ENCODE measurements at places on chromosomes 11 and 22.

DNA sequence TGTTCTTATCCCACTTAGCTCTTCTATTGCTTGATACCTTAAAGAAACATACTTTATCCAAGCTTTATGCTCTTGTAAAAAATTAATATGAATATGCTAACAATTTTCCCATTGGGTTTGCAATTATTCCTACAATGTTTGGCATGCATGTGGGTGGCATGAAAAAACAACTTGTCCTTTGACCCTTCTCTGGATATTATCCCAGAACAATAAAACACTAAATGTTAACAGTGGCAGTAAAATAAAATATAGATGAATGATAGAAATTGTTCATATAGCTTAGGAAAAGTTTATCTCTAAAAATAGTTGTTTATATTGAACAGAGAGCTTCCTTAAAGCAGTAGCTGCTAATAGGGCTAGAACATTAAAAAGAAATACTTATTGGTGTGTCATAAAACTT, 860.5 kb upstream of the LRRC4C start:
- DNase-seq, result no peak

DNA sequence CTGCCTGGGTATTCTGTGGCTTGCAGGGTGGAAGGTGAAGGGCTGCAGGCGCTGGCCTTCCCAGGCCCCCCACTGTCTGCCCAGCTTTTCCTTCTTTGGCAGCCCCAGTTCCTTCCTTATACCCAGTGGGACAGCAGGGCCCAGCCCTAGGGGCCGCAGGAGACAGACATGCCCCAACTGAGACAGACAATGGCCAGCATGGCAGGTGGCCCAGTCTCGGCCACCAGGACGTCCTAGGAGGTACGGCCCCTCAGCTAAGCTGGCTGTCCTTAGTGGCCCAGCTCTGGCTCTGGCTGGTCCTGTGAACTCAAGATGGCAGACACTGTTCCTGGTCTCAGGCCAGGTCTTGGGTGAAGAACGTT, 35.9 kb downstream of the RTN4R start:
- DNase-seq, result no peak

DNA sequence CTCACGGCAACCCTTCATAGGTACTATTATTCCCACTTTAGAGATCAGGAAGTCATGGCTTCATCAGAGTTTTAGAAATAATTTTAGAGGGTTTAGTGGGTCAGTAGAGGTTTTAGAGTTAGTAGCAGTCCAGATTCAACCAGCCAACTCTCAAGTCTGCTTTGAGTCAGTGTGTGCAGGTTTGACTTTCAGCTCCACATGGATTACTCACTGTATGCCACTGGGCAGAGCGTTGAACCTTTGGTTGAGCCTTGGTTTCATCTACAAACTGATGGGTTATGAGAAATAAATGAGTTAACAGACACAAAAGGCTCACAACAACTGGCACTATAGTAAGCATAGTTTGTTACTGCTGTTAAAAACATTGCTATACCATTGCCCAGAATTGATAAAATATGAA, 19.0 kb upstream of the TP53AIP1 start:
- DNase-seq, result no peak

DNA sequence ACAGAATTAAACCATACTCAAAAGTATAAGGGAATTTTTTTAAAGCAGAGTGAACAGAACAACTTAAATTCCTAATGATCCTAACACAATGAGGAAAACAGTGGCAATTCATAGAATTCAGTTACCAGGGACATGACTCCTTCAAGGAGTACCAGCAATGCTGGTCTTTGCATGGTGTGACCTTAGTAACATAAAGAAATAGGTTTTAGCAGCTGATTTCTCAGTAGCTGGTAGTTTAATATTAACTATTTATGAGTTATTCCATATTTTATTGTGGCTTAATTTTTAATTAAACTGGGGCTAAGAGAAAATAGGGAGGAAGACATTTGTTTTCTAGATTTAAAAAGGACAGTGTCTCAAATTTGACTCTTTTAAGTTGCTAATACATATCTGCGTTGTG, 30.9 kb downstream of the CHKA start:
- DNase-seq, result no peak

GRCh38 chr11:1298695-1299492, 10.5 kb downstream of the TOLLIP start:
- DNase-seq, result no peak

DNA sequence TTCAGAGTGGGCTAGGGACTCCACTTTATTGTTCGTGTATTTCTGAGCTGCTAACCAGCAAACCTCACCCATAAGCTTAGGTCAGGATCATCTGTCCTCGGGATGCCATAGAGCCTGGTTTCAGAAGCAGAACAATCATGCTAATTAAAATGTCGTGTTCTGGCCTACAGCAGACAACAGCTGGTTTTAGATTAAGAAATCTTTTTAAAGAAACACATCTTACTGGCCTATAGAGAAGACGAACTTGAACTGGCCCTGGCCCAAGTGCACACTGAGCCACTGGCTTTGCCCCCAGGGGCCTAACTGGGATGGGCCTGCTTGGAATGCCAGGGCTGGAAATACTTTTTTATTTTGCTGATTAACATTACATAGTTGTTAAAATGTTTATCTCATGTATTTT, 63.2 kb downstream of the ALX4 start:
- no peak for DNase-seq

- DNase-seq, result no peak
Observed at GRCh38 chr11:79198898-79199250, 242.0 kb downstream of the TENM4 start.

DNA sequence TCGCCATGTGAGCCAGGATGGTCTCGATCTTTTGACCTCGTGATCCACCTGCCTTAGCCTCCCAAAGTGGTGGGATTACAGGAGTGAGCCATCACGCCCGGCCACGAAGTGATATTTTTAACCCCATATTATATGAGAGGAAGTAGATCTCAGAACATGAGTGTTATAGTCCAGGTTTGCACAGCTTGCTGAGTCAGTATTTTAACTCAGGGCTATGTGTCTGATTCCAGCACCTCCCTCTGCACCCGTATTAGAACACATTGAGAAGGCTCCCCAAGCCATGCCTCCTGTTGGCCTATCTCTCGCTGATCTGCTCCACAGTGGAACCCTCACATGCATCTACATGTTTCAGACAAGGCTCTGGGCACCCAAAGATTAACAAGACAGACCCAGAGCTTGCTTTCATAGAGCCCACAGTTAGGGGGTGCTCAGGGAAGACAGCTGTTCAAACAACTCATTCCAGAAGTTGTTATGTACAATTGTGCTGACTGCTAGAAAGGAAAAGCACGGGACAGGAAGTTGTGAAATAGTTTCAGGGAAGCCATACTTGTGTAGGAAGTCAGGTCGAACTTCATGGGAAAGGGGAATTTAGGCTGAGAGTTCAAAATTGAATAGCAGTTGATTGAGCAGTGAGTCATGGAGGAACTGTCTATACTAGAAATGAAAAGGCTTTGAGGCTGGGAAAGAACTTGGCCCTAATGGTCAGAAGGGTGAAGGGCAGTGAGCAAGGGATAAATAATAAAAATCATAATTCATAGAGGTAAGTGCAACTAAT, 49.3 kb upstream of the CLPB start:
- DNase-seq, result no peak

DNA sequence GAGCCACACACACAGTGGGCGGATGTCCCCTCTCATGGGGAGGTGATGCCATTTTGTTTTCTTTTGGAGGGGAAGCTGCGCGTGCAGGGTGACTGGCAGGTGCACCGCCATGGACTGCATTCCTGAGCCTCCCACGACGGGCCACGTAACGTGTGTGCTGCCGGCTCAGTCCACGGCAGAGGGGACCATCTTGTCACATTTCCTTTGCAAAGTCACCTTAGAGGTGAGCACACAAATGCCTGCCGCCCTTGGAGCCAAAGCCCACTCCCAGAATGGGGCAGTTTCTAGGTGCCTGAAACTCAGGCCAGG, 262.5 kb downstream of the CTTN start:
- DNase-seq, result no peak
